ENCODE measurements at places on chromosomes 7 and 10. TPM values are rescaled to one million over a fixed set of nuclear protein-coding genes. Genes with fewer than 3 reads are reported as not detected.
A peak's percentile ranks its signal among the peaks of the same experiment; 100 is the strongest.

DNA sequence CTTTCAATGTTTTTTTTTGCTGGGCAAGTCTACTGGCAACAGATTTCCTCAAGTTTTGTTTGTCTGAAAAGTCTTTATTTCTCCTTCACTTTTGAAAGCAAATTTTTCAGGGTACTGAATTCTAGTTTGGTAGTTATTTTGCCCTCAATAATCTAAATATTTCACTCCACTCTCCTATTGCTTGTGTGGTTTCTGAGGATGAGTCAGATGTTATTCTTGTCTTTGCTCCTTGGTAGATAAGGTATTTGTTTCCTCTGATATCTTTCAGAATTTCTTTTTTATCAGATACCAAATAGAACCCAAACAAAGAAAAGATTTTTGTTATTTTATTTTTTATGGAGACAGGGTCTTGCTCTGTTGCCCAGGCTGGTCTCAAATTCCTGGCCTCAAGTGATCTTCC, 99.2 kb upstream of the MALRD1 start:
- no peak for DNase-seq

DNA sequence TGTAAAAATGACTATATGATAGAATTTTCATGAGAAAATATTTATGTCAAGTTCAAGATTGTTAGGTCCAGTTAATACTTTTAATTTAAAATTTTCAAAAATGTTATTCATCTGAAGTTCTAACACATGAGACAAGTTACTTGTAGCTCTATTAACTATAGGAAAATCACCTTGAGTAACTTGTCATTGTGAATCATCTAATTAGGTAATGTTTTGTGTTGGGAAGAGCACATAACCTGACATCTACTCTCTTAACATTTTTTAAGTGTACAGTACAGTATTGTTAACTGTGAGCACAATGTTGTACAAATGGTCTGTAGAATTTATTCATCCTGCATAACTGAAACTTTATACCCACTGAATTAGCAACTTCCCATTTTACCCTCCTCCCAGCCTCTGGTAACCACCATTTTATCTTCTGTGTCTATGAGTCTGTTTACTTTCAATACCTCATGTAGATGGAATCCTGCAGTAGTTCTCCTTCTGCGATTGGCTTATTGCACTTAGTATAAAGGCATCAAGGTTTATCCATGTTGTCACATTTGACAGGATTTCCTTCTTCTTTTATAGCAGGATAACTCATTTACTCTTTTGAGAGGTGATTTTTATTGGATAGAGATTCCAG, 54.6 kb downstream of the ARL4A start:
- DNase-seq = no peak

GRCh38 chr7:103996639-103997038, 7.2 kb upstream of the RELN start:
- no peak for DNase-seq

GRCh38 chr10:14557567-14557966, 217.1 kb downstream of the FAM107B start:
- DNase-seq = no peak

The DGKI gene
- 2.4 TPM for polyA plus RNA-seq

The POU6F2 gene
- 1.4 TPM for polyA plus RNA-seq

The C10orf95 gene
- polyA plus RNA-seq = 5.2 TPM

DNA sequence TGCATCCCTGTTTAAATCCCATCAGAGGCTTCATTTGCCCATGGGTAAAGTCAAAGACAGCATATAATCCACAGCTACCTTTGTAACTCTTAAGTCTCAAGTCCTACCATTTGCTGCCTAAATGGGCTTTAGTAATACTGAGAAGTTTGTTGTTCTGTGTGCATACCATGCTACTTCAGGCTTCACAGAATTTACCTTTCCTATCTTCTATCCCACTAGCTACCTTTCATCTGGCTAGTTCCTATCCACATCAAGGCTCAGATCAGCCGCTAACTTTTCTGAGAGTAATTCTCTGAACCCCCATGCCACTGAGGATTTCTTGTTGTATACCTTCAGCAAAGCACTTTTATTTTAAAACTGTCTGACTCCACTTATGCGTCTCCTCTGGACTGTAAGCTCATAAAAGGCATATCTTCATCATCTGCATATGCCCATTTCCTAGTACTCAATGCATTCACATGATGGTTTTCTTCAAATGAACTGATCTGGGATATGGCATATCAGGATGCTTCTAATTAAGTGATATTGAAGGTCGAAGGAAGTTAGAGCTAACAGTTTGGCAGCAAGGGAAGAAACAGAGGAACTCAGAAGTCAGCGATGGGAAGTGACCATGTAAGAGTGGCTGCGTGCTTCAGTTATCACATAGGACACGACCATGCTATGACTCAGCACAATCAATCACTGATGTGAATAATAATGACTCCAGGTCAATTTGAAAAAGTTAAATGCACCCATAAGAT, 283.9 kb upstream of the DKK1 start:
- no peak for DNase-seq

- peak; percentile 5 for DNase-seq
Observed at GRCh38 chr7:935164-935873, 19.2 kb downstream of the ADAP1 start.

The CFAP70 gene
- polyA plus RNA-seq = 1.6 TPM

- no peak for DNase-seq
Observed at GRCh38 chr10:133511907-133512528, 15.1 kb upstream of the CYP2E1 start.

DNA sequence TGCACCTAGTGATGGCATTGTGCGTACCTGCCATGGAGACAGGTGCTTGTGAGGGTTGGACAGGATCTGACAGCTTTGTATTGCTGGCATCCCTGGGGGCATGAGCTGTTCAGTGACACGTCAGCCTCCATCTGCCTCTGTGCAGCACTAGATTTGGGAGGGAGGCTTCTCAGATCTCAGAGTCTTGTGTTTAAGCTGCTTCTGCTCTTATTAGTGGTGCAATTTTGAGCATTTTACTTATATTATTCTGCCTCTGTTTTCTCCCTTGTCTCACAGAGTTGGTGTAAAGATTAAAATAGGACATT, 5.1 kb downstream of the ARHGAP22 start:
- no peak for DNase-seq

GRCh38 chr10:44316922-44317215, 68.0 kb downstream of the CXCL12 start:
- DNase-seq = no peak

The TRPV5 gene
- polyA plus RNA-seq = not detected

The GCK gene
- 1.7 TPM for polyA plus RNA-seq

DNA sequence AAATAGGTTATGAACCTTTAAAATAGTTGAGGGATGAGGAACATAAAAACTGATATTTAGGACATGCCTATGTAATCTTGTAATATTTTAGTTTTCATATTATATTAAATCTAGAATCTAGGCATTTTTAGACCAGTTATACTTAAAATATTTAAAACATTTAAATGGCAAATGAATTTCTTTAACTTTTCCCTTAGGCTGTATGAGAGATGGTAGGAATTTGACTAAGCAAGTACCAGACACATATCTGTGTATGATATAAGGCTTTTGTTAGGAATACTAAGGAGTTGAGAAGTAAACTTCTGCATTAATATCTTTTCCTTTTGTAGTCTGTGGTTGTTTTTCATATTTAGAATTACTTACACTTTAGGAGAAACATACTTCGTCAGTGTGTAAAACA, 25.1 kb downstream of the SEPTIN7 start:
- DNase-seq = no peak

The CACNB2 gene
- polyA plus RNA-seq = 5.3 TPM

Measured in hepatocyte (in vitro differentiated cells).